Stimulated activated CD8-positive, alpha-beta memory T cell treated with anti-CD3 and anti-CD28 coated beads, Interleukin-4, amount 100 ng/mL, for 1 hour (primary cell): ENCODE measurements at places on chromosomes 7 and 10.

DNA sequence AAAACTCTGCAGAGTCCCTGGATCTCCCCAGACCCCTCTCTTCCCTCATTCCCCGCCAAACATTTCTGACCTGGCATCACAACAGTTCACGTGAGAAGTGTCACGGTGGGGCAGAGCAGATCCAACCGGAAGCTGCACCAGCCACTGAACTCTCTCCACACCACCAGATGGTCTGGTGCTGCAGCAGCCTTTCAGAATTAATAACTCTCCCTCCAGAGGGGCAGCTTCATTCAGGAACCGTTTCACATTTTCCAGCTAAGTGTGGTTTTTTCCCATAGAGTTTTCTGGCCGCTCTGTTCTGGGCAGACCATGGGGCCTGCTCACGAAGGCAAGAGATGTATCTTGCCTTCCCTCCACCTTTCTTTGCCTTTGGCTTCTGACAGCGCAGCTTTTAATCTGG is 486.7 kb upstream of the GALNT17 start:
- no peak for DNase-seq

- no peak for DNase-seq
Measured at GRCh38 chr10:128907155-128907941, 559.7 kb upstream of the MGMT start.

DNA sequence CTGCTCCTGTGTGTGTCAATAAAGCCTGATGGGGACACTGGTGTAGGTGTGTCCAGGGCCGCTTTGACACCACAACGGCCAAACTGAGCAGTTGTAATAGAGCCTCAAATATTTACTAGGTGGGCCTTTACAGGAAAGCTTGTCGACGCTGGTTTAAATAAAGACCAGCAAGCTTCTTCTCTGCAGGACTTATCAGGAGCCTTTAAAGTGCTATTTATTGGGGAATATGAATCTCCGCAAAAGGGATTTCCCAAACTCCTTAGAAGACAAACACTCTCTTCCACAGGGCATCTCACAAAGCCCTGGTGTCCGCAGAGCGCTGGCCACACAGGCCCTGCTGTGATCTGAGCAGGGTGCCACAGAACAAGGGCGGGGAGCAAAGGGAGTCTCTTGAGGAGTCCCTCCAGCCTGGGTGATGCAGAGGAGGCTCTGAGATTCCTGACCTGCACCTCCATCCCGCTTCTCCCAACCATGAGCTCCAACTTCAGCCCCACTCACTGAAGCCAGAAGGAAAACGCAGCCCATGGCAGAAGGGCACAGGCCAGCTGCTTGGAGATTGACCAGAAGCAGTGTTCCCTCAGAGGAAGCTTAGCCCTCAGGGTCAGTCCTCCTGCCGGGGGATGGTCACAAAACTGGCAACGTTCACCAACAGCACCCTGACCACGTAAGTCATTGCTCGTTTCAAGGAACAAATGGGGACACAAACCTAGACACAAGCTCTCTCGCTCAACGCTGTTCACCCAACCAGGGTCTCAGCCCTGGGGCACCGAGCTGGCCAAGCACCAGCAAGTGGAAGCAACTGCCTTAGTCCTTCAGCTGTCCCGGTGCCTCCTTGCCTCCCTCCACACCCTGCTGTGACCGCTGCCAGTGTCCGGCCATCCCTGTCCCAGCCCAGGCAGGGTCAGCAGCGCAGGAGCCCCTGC is 129.5 kb downstream of the OAT start:
- no peak for DNase-seq

DNA sequence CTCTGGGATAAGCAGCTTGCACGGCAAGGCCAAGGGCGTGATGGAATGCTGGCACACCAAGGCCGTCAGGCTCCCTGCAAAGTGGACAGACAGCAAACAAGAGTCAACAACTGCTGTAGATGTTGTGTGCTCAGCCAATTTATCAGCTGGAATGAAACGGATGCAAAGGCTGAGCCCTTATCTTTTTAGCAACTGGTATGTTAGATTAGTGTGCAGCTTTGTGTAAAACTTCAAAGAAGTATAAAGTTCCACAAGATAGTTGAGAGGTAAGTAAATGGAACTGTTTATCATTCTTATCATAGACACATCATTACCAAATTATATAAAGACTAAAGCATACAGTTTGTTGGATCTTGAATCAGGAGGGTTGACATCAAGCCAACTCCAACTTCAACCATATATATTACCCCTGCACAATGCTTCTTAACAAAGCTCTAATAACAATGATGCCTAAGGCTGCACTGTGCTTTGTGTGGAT is 289.0 kb downstream of the TNS3 start:
- no peak for DNase-seq

DNA sequence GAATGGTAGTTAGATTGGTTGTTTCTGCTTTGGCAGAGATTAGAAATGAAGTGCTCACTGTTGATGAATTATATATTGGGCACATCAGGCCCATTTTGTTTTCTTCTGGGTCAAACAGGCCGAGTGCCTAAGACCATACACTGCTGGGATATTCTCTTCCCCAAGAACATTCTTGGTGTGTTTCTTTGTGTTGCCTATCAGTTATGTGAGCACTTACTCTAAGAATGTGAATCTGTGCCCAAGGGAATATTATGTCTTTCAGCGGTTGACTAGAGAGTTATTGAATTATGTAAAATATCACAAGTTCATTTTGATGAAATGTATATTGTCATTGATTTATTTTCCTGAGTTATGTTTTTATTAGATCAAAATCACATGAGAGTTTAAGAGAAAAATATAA is 255.5 kb upstream of the SMIM30 start:
- DNase-seq: no peak

DNA sequence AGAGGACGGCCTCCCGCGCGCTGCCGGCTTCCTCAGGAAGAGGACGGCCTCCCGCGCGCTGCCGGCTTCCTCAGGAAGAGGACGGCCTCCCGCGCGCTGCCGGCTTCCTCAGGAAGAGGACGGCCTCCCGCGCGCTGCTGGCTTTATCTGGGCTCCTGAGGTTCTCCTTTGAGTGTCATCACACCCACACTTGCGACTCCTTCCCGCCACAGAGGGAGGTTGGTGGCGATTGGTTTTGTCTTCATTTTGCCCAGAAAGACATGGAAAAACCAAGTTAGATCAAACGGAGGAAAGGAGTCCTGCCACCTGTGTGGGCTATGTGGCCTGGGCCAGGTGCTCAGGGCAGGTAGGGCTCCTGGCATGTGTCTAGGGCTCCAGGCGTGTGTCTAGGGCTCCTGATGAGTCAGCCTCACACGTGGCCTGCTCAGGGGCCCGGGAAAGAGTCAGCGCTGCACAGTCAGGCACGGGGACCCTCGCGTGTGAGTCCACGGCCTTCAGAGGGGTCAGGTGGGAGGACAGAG is 138.0 kb downstream of the VIPR2 start:
- DNase-seq: no peak

DNA sequence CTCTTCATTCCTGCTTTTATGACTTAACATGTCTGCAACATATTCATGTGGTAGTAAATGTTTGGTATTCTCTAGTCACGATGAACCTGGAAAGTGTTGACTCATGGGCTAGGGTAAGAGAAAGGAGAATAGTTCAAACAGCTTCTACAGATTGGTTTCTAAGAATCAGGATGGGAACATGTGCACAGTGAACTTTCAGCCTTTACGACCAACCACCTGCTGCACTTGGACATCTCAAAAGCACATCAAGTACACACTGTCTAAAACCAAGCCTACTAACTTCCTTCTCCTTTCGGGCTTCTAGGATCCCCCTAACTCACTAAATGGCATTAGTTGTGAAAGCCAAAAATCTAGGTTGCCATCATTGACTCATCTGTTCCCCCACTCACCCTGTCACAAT is 85.5 kb downstream of the CUL2 start:
- DNase-seq: no peak

DNA sequence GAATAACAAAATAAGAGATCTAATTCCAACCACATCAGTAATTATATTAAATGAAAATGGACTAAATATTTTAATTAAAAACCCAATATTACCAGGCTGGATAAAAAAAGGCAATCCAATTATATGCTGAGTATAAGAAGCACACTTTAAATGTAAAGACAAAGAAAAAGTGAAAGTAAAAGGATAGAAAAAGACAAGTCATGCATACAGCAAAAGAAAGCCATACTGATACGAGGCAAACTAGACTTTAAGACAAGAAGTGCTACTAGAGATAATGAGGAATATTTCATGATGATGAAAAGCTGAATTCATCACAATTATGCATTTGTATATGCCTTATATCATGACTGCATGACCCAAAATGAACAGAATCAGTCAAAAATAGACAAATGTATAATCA is 628.6 kb downstream of the PHTF2 start:
- DNase-seq: no peak

- DNase-seq: no peak
Measured at GRCh38 chr10:3684891-3685290, 100.1 kb downstream of the KLF6 start.

GRCh38 chr10:93445097-93445960 is 36.8 kb downstream of the MYOF start:
- DNase-seq: no peak

DNA sequence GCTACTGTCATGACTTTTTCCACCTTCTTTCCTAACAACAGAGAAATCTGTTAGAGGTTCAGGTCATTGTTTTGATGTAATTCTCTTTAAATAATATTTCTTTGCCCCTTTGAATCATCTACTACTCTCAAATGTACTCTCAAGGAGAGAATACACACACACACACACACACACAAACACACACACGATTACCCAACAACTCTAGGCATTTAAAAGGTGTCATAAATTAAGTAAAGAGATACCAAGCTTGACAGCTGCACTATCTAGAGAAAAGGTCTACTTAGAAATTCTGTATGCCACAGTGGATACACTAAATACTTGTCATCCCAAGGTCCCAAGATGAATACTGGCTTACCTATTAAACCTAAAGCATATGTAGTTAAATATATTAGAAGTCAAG is 4.8 kb downstream of the PANK1 start:
- no peak for DNase-seq

- no peak for DNase-seq
Measured at GRCh38 chr10:89627830-89628229, 17.2 kb downstream of the PANK1 start.

DNA sequence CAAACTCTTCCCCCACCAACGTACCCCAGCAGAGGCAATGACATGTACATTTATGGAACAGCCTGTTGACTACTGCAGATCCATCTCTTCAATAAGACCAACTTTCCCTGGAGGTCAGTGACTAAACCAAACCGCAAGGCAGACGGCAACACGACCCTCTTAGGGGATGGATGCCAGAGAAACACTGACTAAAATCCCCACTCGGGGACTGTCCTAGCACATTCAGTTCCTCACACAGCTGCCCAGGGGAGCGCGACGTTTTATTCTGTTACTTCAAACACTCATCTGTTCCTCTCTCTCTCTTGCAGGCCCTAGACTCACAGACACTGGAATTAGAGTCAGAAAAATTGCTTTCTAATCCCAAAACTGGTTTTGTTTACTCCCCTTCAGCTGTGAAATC is 146.5 kb upstream of the PRSS1 start:
- DNase-seq: no peak

DNA sequence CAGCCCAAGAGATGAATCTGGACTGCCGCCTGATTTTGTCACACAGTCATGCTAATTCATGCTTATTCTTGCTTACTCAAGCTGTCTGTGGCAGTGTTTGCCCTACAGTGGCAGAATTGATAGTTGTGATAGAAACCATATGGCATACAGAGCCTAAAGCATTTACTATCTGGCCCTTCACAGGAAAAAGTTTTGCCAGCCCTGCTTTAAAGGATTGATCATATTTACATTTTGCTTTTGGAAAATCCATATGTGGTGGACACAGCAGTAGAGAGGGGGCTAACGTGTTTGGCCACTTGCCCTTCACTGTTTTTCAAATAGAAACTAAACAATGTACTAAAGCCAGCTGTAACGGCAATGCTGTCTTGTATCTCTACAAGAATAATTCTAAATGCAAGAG is 974.0 kb upstream of the GHITM start:
- no peak for DNase-seq

DNA sequence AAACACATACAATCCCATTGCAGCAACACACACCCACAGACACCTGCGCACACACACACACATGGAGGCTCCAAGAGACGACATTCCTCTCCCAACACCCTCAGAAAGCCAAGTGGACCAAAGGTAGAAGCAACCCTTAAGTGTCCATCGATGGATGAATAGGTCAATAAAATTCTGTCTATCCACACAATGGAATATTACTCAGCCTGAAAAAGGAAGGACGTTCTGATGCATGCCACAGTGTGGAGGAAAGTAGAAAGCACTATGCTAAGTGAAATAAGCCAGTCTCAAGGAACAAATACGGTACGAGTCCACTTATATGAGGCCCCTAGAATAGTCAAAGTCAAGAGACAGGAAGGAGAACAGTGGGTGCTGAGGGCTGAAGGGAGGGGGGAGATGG is 174.4 kb downstream of the GRID1 start:
- no peak for DNase-seq

DNA sequence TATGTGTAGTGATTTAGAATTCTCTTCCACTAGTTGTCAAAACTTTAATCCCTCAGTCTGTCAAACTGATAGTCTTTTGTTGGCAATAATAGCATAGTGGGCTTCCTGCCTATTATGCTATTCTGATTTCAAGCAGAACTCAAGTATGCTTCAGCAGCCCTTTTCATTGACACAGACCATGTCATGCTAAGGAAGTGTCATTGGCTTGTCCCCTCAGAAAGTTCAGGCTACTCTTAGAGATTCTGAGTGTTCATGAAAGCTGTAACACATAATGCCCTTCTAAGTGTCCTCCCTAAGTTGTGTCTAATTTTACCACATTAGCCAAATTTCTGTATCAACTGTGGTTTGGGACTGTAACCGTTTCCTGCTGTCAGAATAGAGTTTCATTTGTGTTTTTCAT is 198.7 kb downstream of the THSD7A start:
- no peak for DNase-seq
